ENCODE measurements at places on chromosomes 4 and X.

DNA sequence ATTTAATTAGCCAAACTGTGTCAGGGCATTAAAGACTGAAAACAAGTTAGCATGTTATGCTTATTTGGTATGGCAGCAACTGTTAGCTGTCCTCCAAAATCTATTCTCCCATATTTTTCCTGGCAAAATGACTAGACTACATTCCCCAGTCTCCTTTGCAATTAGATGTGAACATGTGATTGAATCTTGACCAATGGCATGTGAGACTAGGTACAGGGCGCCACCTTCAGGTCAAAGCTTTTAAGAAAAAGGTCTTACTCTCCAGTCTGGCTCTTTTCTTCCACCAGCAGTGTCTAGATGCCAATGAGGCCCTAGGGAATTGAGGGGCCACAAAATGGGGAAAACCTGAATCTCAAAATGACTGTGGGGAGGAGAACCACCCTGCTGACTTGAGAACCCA is 408.2 kb downstream of the SMARCA1 start:
- no peak for DNase-seq

- DNase-seq, result no peak
Observed at GRCh38 chr4:25767877-25768725, 94.7 kb downstream of the SEL1L3 start.

DNA sequence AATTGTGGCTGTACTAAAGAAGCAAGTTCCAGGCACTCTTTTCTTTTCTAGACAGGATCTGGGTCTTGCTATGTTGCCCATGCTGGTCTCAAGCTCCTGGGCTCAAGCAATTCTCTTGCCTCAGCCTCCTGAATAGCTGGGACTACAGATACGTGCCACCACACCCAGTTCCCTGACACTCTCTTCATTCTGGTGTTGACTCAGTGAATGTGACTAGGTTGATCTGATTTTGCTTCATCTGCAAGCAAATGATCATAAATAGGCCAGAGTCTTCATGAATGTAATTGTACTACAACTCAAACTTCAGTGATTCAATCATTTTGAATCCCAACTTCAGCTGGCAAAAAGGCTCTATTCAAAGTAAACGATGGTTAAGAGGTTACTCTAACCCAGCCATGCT is 78.5 kb downstream of the APBB2 start:
- DNase-seq, result no peak

- no peak for DNase-seq
Observed at GRCh38 chr4:147284935-147285334, 196.0 kb upstream of the EDNRA start.

- DNase-seq, result no peak
Observed at GRCh38 chr4:174553828-174554227, 31.5 kb upstream of the HPGD start.

DNA sequence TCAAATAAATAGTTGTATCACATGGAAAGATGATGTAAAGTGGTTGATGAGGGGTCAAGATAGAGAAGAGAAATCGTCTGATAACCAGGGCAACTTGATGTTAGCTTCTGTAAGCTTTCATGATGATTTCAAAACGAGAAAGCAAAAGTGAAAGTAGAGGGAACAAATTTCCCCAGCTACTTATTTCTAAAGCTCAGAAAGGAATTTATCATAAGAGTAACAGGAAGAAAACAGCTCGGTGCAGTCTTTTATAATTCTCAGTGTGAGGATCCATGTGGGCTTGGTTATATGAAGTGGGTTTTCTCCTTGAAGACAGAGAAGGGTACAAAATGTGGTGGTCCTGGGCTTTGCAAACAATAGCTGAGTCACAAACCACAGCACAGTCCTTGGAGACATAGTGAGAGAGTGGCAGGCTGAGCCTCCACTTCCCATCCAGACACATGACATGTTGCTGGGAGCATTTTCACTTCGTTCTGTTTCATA is 32.1 kb upstream of the GLRA2 start:
- no peak for DNase-seq

DNA sequence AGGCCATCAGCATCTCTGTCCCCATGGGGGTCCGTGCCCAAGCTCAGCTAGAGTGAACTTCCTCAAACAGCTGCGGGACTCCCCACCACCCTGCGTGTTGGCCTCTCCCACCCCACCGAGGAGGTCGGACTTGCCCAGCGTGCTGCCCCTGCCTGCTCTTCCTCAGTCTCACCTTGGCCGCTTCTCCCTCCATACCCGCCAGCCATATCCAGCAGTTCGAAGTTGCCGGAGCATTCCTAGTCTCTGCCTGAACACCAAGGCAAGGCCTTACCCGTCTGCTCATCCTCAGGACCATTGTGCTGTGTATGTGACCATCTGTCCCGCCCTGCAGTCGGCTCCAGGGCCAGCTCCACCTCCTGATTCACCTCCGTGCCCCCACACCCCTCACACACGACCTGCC is 84.5 kb downstream of the WFS1 start:
- DNase-seq, result no peak

- no peak for DNase-seq
Observed at GRCh38 chrX:130343411-130343810, 3.7 kb downstream of the SLC25A14 start.

DNA sequence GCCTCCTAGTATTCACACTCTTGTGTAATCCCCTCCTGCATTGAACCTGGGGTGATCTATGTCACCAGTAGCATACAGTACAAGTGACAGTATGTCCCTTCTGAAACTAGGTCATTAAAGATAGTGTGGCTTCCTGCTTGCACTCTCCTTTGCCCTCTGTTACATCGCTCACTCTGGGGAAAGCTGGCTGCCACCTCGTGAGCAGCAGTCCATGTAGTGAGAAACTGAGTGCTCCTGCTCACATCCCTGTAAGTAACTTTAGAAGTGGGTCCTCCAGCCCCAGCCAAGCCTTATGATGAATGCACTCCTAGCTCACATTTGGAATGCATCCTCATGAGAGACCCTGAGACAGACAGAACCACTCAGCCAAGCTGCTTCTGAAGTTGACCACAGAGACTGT is 89.8 kb upstream of the TNIP3 start:
- no peak for DNase-seq

DNA sequence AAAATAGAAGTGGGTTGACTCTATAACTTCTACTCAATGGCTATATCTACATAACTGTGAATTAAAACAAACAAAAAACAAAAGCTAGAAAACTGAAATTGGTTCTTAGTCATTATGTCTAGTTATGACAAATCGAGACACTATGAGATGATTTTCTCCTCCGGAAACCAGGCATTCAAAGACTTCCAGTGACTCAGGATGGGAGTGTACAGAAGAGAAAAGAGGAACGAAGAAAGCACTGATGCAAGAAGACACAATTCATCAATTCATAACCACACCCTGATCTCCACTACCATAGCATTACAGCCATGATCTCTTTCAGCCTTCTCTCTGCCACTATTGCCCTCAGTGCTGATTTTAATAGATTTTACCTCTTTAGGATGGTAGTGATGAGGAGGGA is 253.6 kb downstream of the CBLL2 start:
- DNase-seq, result no peak

DNA sequence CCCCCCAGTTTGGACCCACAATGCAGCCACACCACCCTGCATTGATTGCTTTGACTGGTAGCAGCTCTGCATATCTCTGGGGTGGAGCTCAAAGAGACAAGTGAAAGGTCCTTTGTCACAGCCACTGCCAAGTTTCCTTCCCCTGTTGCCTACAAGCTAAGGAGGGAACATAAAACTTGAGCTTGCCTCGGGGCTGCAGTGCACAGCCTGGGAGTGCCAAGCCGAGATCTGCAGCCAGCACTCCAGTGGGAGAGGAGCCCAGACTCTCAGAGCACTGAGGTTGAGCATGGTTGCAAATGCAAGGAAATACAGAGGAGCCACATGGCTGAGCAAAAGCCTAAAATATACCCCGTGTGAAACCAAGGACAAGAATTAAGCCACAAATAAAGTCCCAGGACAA is 142.2 kb downstream of the DKK2 start:
- DNase-seq, result no peak

- no peak for DNase-seq
Observed at GRCh38 chr4:109959195-109959594, 46.5 kb downstream of the EGF start.

Data from stimulated activated CD8-positive, alpha-beta memory T cell treated with anti-CD3 and anti-CD28 coated beads, Interleukin-7, amount 100 ng/mL, for 4 hours (primary cell).